NCI-H1694 (cell line): ENCODE measurements at places on chromosomes 11 and 22.

GRCh38 chr22:29224859-29225410 lies 19.2 kb downstream of the EMID1 start:
- no peak for DNase-seq

GRCh38 chr11:71197096-71197495 lies 55.3 kb downstream of the SHANK2 start:
- peak; percentile 18 for DNase-seq

DNA sequence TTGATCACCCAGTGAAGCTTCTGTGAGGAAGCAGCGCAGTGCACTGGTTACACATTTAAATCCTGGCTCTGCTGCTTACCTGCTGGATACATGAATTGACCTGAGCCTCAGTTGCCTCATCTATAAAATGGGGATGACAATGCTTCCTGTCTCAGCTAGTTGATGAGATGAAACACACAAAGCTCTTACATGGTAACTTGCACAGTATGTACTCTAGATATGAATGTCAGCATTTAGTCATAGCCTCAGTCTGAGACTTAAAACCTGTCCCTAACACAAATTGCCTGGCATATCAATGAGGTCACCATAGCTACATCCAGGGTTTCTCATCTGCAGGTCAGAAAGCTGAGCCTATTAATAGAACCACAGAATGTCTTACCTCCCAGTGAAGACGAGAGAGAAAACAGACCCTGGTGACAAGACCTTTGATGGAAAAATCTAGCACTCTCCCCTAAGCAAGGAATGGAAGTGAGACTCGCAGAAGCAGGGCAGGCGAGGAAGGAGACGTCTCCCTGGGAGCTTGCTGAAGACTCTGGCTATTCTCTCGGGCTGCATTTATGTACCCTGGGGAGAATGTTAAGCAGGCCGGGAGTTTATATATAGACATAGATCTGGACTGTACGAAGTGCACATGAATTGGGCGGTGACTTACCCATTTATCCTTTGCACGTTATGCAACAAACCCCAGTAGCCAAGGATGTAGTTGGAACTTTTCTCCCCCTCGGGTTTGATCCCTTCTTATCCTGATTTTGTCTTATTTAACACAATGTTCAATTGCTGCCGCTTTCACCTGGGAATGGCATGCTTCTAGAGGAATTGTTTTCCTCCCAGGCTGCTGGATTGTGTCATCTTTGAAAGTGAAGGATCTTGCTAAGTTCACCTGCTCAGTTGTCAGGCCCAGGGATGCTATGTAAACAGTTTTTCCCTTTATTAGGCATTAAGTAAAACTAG lies 18.0 kb downstream of the SDHAF2 start:
- DNase-seq, result no peak

- DNase-seq, result no peak
Measured at GRCh38 chr11:75154646-75155569, 4.0 kb downstream of the SLCO2B1 start.

DNA sequence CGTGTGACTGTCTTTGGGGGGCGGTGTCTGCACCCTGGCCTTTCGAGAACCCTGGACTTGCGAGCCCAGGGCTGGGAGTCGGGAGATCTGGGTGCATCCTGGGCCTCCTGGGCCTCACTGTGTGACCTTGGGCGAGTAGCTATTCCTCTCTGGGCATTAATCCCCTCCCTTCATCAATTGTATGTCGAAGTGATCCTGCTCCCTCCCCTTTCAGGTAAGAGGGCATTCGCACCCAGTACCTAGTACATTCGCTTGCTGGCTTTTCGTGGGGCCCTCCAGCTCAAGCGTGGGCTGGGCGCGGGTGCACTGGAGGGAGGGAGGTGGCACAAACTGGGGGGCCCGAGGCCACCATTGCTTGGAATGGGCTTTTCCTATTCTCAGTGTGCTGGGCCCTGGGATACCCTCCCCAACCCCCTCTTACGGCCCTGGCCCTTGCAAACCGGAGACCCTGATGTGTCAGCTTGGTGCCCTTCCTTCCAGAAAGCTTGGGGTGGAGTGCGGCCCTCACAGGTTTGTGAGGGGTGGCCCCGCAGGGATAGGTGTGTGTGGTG lies 530 bp downstream of the USP35 start:
- no peak for DNase-seq

DNA sequence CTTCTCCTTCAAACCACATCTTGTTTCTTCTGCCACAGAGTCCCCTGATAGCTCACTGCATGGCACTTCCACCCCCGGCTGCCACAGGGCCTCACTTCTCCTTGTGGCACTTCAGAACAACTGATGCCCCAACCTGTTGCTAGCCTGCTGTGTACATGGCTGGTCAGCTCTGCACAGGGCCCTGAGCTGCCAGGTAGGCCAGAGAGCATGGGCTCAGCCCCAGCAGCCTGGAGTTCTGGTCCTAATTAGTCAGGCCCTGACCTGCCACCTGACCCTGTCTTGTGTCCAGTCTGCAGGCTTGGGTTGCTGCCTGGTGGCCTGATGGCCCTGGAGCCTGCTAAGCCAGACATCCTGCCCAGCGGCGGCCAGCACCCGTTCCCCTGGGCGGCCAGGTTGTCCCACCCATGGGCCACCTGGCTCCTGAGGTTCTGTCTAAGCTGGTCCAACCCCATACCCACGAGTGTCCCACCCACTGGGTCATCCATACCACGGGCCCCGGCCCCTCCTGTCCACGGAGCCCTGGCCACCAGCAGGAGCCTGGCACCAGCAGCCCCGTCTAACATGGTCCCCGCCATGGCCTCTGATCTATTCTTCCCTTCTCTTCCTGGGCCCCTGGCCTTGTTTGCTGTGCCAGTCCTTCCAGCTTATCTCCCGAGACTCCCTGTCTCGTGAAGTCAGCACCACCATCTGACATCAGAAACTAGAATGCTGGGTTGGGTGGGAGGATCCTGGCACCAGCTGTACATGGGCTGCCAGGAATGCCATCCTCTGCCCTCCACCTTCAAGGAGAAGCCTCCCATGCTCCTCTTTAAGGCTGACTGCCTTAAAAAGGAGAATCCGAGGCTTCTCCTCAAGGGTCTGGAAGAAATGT lies 3.1 kb upstream of the CERK start:
- DNase-seq, result no peak

- DNase-seq, result no peak
Measured at GRCh38 chr22:26430600-26430999, 1.5 kb downstream of the ASPHD2 start.

DNA sequence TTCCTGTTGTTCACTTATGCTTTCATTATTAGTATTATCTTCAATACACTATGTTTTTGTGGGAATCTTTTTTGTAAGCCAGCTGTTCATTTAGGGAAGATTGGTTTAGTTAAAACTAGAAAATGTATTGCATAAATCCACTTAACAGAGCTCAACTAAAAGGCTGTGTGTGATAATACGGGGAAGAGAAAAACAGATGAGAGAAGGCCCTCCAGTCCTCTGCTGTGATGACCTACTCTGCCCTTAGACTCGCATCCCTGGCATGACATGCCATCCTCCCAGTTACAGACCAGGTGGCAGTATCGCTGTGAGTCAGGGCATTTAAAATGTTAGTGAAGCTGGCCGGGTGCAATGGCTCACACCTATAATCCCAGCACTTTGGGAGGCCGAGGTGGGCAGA lies 173.4 kb upstream of the TTC12 start:
- no peak for DNase-seq

DNA sequence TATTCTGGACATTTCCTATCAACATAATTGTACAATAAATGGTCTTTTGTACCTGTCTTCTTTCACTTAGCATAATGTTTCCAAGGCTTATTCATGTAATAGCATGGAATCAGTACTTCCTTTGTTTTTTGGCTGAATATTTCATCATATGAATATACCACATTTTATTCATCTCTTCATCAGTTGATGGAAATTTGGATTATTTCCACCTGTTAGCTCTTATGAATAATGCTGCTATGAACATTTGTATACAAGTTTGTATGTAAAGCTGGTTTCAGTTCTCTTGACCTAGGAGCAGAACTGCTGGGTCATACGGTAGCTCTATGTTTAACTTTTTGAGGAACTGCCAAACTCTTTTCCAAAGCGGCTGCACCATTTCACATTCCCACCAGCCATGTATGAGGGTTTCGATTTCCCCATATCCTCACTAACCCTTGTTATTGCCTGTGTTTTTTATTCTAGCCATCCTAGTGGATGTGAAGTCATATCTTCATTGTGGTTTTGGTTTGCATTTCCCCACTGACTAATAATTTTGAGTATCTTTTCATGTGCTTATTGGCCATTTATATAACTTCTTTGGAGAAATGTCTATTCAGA lies 20.9 kb downstream of the EXT2 start:
- DNase-seq, result no peak

DNA sequence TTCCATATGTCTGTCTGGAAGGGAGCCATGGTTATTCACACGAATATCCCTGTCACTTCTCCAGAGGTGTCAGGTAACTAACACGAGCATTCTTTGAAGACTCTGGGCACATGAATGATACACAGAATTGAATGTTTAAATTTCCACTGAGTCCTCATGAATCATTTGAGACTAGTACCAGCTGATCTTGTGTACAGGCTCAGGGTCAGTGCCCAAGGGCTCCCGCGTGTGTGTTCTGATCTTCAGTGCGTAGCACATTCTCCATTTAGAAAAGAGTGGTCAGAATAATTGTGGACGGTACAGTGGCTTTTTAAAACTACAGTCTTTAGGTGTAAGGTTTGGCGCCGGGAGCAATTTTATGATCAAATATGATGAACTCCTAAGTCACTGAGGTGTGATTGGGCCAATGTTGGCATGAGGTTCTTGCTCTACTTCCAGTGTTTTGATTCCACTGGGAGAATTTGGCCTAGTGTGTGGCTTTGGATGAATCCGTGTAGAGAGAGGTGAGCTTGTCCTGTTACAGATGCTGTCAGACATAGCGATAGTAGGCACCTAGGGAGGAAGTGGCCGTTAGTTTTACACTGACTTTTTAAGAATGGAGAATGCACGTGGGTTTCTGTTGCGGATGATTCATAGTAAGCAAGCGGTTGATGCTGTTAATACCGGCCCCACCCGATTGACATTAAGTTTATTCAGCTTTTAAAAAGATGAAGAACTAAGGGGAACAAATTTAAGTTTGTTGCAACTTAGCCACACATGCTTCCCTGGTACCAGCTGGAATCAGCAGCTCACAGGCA lies 22.2 kb downstream of the NUP50 start:
- DNase-seq, result no peak

DNA sequence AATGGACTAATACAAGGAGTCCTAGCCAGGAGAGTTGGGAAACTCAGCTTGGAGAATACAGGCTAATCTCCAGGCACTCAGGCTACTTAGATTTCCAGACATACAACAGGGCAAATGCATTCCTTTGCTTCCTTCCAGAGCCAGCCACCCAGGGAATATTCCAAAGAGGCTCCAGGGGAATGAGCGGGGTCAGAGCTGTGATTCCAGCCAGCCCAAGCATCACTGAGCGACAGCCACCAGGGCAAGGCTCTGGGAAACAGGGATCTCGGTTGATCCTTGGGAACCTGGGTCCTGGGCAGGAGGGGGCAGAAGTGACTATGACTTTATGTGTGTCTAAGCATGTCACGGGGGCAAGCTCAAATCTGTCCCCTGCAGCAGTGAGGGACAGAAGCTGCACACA lies 112.3 kb upstream of the LMO1 start:
- DNase-seq, result no peak

DNA sequence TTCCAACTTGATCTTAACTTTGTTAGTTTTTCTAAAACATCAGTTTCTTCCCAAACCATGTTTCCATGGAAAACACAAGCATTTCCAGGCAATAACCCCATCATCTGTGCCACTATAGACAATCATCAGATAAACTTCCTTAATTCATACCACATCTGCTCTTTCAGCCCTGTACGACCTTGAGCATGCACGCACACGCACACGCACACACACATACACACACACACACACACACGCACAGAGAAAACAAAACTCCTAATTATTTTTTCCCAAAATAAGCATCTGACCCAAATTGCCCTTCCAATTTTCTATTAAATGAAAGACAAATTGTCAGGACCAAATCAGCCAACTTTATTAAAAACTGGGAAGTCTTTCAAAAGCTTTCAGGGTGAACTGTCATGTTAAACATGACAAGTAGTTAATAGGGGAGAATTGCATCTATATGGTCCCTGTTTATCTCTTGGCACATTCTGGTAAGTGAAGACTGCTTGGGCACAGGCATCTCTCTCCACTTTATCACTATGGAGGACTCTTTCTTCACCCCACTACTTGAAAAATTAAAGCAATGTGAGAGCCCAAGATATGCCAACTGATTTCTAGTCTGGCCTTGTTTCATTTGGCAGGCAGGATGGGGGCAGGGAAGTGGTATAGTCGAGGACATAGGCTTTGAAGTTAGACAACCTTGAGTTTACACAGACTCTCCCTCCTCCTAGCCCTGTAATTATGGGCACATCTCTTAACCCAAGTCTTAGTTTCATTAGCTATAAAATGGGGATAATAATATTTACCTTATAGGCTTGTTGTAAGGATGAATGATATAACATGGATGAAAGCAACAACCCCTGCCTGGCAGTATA lies 15.1 kb downstream of the ADM start:
- no peak for DNase-seq

GRCh38 chr11:134579724-134580609 lies 167.9 kb upstream of the B3GAT1 start:
- peak; percentile 3 for DNase-seq

DNA sequence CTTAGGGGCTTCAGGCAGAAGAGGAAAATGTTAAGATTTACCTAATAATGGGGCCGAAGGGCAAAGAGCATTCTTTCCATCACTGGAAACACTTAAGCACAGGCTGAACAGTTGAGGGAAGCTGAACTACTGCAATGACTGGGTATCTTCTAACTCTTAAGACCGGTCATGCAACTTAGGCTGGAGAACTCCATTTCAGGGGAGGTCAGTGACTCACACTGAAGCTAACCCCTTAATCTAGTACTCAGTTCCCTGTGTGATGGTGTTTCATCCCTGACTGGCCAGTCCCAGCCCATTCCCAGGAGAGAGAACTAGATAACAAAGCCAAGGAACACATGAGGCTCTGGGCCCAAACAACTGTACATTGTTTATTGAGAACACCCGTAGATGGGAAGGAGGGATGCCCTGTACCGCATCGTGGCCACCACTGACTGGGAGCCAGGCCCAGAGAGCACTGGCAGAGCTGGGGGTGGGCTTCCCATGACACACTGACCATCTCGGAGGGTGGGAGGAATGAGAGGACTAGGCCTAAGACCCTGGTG lies 10.5 kb downstream of the RPL27A start:
- DNase-seq, result no peak

- DNase-seq, result no peak
Measured at GRCh38 chr22:26448941-26449340, 19.9 kb downstream of the ASPHD2 start.

DNA sequence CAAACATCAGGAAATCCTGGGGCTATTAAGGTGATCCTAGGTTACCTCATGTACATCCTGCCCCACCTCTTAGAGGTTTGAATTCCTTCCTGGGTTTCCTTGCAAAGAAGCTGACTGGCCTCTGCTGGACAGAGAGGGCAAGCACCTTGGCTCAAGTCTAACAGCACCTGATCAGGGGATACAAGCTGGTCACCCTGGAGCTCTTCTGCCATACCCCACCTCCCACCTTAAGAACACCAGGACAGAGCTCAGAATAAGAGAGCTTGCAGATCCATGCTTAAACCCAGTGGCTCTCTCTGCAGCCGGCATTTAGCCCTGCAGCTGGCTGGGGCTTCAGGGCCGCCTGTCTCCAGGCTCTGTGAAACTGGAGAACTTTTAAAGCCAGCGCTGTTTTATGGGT lies 386.6 kb upstream of the NARS2 start:
- no peak for DNase-seq
